NCI-H187 (cell line): ENCODE measurements at places on chromosomes 4 and X.

DNA sequence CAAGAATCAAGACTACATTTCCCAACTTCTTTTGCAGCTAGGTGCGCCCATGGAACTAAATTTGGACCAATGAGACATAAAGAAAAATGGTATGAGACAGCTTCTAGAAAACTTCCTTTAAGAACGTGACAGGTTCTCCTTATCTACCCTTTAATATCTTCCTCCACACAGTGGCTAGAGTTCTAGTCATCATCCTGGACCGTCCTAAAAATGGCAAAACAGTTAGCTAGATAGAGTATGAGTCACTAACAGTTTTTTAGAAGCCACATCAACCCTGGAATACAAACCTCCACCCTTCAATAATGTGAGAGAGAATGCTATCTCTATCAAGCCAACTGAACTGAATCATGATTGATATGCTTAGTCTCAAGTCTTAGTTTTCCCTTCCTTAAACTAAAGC, 267.9 kb upstream of the SLC7A11 start:
- DNase-seq: no peak

GRCh38 chrX:39519566-39520301, 578.0 kb downstream of the BCOR start:
- no peak for DNase-seq

- no peak for DNase-seq
Measured at GRCh38 chr4:127261476-127261875, 371.3 kb upstream of the INTU start.

GRCh38 chrX:7280520-7280919, 132.6 kb upstream of the PUDP start:
- no peak for DNase-seq

DNA sequence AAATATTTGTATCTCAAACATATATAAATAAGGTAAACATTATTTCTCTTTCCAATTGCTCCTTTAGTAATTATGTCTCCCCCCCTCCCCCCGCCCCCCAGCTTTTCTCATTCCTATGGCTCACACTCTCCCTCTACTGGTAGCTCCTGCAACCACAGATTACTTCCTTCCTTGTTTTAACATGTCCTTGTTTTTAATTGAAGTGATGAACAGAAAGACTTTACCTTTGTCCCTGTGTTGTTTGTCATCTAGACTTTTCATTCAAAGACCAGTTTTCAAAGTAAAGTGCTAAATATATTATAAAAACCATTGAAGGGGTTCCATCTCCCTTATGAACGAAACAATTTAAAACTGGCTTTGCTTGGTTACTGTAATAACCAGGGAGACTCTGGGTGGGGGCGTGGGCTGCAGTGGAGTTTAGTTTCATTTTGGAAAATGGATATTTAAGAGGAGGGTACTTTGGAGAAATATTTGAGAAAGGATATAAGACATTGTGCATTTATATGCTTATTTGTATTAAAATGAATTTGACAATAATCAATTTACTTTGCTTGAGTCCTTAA, 352.9 kb downstream of the RAPGEF2 start:
- no peak for DNase-seq

GRCh38 chr4:86640469-86640868, 46.4 kb downstream of the PTPN13 start:
- DNase-seq: no peak

- DNase-seq: no peak
Measured at GRCh38 chrX:3711331-3711917, 2.0 kb downstream of the PRKX start.
